Stimulated activated CD4-positive, alpha-beta T cell treated with anti-CD3 and anti-CD28 coated beads, TNF-alpha, amount 100 ng/mL, for 48 hours (primary cell): ENCODE measurements at places on chromosomes 5 and 9.

DNA sequence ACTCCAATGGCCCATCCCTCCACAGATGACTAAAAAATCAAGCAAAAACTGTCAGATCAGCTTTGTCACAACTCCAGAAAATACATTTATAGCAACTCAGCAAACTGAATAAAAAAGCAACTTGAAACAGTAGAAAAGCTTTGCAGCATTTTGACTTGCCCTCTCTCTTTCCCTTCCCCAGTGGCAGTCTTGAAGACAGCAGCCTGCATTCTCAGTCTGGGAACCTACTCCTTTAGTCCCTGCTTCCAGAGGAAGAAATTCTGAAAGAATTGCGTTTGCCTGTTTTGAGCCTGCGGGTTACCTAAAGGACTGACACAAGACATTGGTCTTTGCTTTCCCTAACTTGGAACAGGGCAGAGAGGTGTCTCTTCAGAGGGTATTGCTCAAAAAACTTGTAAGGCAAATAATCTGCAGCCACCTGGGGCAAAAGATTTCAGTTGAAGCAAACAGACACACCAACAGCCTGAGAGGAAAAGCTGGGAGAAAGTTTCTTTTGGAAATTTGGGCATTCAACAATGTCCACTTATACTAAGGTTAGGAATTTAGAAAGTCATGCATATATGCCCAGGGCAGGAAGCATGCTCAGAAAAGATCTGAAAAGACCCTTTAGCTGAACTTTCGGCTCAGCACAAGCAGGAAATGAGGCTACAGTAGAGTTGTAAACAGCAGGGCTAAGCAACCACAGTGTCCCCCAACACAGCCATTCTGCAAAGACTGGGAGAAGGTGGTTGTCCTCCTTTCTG, 15.2 kb upstream of the SLC35D2 start:
- DNase-seq = no peak

DNA sequence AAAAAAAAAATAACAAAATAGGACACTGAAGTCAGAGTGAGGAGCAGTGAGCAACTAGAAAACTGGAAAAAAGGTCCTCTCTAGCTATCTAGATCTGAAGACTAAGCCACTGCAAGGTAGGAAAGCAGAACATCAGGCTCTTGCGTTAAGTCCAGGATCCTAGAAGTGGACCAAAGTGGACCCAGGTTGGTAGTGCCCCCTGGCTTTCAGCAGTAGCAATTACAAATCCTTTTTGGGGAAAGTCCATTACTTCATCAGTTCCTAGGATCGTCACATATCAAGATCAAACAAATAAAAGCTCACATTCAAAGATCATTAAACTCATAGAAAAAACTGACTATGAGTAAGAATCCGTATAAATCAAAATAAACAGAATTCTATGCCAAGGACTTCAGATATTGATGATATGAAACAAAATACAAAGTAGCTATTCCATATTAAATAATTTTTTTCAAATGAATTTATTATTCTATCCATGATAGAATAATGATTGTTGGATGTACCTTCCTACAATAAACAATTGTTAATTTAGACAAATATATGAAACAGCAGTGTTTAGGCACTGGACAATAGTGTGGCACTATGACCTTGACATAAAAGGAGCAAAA, 6.5 kb upstream of the RICTOR start:
- DNase-seq = no peak

GRCh38 chr5:150068472-150068871, 17.9 kb downstream of the CSF1R start:
- no peak for DNase-seq

GRCh38 chr9:88418025-88418424, 29.8 kb downstream of the SPIN1 start:
- DNase-seq = no peak

DNA sequence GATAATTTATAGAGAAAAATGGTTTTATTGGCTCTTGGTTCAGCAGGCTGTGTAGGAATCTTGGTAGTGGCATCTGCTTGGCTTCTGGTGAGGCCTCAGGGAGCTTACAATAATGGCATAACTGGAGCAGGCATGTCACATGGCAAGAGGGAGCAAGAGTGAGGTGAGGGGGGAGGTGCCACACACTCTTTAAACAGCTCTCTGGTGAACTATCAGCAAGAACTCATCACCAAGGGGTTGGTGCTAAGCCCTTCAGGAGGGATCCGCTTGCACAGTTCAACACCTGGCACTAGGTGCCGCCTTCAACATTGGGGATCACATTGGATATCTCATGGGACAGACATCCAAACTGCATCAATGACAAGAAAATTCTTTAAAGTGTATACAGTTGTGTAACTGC, 10.5 kb downstream of the GPBP1 start:
- DNase-seq = no peak

DNA sequence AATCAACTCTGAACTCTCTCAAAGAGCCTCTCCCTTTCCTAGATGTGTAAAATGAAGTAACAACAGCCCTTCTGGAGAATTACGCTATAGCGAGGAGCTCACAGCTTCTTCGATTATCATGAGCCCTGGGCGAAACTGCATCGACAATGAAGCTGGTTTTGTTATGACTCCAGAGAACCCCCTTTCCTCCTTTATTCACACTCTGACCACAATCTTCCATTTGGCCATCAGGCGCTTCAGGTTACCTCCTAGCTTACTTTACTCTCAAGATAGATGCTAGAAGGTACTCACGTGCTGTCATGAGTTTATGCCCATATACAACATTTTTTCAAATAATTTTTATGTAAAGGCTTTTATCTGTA, 362.7 kb upstream of the RFX3 start:
- DNase-seq = peak; percentile 9

DNA sequence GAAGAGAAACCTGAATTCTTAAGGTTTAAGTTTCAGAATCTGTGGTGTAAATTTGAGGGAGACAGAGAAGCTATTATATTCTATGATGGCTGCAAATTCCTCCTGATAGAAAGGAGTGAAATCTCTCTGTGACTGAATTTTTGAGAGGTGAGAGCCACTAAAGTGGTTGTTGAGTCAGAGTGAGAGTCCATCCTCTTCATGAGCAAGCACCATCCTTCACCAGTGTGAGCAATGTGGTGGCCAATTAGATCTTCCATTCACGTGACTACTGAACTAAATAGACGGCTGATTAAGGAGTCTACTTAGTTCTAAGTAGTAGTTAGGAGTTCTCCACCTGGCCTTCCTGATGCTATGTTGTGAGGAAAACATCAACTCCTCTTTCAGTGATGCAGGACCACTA, 147.8 kb upstream of the CCNH start:
- DNase-seq = no peak

DNA sequence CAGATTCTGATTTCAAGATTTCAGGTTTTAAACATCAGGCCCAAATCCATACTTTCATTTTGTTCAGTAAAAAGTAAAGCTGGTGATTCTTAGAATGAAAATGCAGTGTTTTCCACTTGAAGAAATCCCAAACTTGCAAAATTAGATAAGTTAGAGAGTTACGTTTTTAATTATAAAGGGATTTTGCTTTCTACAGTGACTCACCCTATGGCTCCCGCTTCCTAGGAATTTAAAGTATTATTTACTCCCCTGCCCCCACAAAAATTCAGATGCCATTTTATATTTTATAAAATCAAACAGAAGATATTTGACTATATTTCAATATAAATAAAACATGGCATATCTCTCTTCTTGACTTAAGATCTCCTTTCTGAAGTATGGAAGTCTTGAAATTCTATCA, 402.9 kb downstream of the ZSWIM6 start:
- no peak for DNase-seq

DNA sequence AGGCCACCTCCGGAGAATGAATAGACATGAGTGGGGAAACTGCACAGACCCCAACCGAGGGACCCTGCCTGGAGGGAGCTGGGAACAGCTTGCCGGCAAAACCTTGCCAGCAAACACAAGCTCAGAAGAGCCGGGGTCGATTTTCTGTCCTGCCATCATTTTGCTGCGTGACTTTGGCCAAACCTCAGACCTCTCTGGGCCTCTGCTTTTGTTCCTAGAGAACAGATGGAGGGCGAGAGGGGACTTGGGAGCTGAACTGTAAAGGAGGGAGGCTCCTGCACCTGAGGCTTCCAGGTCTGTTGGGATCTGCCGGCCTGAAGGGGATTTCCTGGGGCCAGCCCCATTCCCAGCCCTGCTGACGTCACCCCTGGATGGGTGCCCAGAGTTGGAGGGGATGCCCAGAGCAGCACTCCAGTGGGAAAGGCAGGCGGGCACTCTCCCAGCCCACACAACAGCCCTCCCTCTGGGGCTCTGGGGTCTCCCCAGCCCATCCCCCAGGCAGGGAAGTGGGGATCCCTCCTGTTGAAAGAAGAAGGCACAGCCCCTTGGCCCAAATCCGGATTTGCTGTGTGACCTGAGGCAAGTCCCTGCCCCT, 40.4 kb upstream of the SYNPO start:
- no peak for DNase-seq

DNA sequence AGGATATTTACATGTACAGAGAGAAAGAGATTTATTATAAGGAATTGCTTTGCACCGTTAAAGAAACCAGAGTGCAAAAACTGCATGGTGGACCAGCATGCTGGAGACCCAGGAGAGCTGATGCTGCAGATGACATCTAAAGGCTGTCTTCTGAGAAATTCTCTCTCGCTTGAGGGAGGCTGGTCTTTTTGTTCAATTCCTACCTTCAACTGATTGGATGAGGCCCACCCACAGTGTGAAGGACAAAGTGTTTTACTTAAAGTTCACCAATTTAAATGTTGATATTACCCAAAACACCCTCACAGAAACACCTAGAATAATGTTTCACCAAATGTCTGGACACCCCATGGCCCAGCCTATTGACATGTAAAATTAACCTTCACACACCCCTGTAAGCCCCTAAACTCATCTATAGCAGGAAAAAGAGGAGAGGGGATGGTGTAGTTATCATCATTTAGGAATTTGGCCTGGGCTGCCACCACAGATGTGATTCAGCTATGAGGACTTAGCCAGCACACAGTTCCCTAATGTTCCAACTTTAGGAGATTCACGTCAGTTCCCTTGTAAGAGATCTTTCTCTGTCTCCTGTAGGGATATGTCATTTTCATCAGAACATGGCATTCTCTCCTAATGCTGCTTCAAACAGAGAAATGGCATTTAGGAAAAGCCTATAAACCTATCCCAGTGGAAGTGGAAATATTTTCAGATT, 358.2 kb upstream of the TLE4 start:
- DNase-seq = no peak

GRCh38 chr9:113621309-113621791, 157.8 kb downstream of the RGS3 start:
- DNase-seq = no peak

DNA sequence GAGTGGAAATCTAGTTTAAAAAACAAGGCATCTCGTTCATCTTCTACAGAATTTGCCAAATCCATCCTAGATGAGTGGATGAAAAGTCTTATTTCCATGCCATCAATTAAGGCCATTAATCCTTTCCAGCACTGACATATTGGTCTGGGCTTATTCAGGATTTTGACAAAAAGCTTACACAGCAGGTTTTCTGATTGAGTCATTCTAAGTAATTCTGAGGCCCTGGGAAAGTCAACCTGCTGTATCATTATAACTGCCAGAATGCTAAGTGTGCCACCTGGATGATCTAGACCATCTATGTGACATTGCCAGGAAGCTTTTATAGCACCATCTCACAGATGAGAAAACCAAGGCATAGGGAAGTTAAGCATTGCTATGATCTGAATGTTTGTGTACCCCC, 132.1 kb upstream of the MAP3K1 start:
- DNase-seq = no peak

DNA sequence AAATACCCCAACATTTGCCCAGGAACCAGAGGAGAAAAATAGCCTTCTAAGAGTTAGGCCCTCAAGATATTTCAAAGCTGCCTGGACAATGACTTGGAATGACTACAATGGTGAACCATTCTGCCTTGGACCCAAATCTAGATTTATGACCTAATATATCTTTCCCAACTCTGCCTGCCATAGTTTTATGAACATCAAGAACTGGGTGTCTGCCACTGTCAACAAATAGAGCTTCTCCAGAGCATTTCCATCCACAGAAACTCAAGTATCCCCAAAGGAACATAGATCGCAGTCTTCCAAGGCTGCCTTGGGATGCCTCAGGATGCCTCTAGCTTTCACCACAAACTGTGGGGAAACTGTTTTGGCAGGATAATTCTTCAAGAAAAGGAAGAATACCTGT, 48.2 kb upstream of the NFIB start:
- DNase-seq = no peak

GRCh38 chr5:45411971-45412612, 284.1 kb downstream of the HCN1 start:
- no peak for DNase-seq

DNA sequence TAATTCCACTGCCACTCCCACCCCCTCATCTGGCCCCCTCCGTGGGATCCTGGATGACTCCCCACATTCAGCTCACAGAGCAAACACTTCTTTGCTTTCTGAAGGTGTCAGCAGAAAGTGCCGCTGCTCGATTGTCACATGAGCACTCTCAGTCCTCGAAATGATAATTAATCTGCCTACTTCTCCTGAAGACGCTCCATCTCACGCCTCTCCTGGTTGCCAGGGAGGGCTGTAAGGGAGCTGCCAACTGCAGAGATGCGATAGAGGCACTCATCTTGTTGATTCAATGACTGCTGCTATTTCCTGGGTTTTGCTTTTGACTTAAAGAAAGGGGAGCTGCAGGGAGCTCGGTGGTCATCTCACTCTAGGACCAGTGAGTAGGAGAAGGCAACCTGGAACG, 206.5 kb downstream of the DAB2IP start:
- DNase-seq = no peak

DNA sequence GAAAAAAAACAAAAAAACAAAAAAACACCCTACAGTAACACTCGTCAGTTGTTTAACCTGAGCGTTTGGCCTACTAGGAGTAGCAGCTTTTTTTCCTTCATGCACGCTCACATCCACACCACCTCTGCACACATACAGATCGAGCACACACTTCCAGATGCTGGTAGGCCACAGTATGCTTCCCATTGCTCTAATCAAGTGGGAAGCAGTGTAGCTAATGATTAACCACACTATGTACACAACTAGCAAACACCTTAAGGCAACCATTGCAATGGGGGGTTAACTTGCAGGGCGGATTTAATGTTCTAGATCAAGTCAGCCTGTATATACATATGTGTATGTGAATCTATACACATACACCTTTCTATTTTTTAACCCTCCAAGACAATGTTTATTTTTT, 65.5 kb upstream of the GLRX start:
- no peak for DNase-seq

DNA sequence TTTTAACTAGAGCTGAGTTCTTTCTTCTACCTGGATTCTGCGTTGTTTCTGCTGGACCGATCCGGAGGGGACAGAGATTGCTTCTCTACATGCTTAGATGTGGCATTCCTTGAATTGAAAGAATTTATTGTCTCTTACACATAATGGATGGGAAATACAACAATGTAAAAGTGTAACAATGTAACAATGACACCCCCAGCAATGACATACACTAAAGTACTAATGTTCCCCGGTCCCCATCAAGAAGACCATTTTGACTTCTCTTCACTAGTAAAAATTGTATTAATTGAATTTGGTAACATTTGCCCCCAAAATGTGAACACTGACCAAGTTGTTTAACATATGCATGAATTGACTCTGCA, 760.2 kb downstream of the TAF11L14 start:
- DNase-seq = no peak

- no peak for DNase-seq
Observed at GRCh38 chr5:17463653-17464052, 34.4 kb upstream of the TAF11L2 start.

GRCh38 chr5:73440262-73440661, 8.3 kb downstream of the FOXD1 start:
- DNase-seq = no peak
